Osteoblast (primary cell): ENCODE measurements at places on chromosomes 13 and 19. TPM values are rescaled to one million over a fixed set of nuclear protein-coding genes. Genes with fewer than 3 reads are reported as not detected.

Gene CYP2A13
- total RNA-seq, result not detected in 2 replicates

Gene SIGLEC9
- under 0.01 TPM in 1 of 2 replicates, not detected in the other for total RNA-seq

Gene ZNF570
- total RNA-seq, result 6.9 and 12.4 TPM in 2 replicates

Gene MIR17HG
- 3.2 and 4.0 TPM in 2 replicates for total RNA-seq

Gene STAP2
- 2.4 and 2.5 TPM in 2 replicates for total RNA-seq

Gene KIR2DL4
- total RNA-seq, result not detected in 2 replicates

Gene N4BP2L1
- total RNA-seq, result 11.2 and 14.4 TPM in 2 replicates

Gene FAM187B
- not detected in 2 replicates for total RNA-seq

Gene PSG6
- total RNA-seq, result not detected in 2 replicates

Gene CGB5
- not detected in 2 replicates for total RNA-seq

Gene ITGBL1
- 360 and 398 TPM in 2 replicates for total RNA-seq

Gene ZNF497
- 1.2 and 1.4 TPM in 2 replicates for total RNA-seq

Gene CD37
- total RNA-seq, result 0.36 TPM in 1 of 2 replicates, not detected in the other

Gene SWSAP1
- total RNA-seq, result 0.72 and 0.88 TPM in 2 replicates

Gene ZNF628
- 1.5 and 2.9 TPM in 2 replicates for total RNA-seq

Gene KIRREL2
- total RNA-seq, result not detected in 2 replicates

Gene RNF225
- not detected in 2 replicates for total RNA-seq

Gene SACS
- total RNA-seq, result 42.4 and 59.0 TPM in 2 replicates

Gene UBE2M
- total RNA-seq, result 54.6 and 56.6 TPM in 2 replicates
